ENCODE measurements at places on chromosomes 16 and 17. TPM values are rescaled to one million over a fixed set of nuclear protein-coding genes. Genes with fewer than 3 reads are reported as not detected.

The CCL22 gene
- not detected for total RNA-seq

The NPIPA8 gene
- 10.4 TPM for total RNA-seq

The CNTD1 gene
- total RNA-seq, result not detected

The TP53TG3 gene
- not detected for total RNA-seq

The FZD2 gene
- 0.16 TPM for total RNA-seq

The C17orf50 gene
- not detected for total RNA-seq

The ADAM11 gene
- 0.13 TPM for total RNA-seq

The SLC6A4 gene
- 3.5 TPM for total RNA-seq

The ELMO3 gene
- total RNA-seq, result 1.3 TPM

The ENPP7 gene
- not detected for total RNA-seq

The FAM171A2 gene
- total RNA-seq, result 3.6 TPM

The CYB5B gene
- 95.5 TPM for total RNA-seq

The HSPB9 gene
- total RNA-seq, result not detected

The TOP2A gene
- 74.0 TPM for total RNA-seq

The CACNB1 gene
- total RNA-seq, result 2.3 TPM

The ZNF821 gene
- 3.2 TPM for total RNA-seq

The VMP1 gene
- total RNA-seq, result 87.3 TPM

The STX1B gene
- total RNA-seq, result not detected

The SCRN2 gene
- 33.5 TPM for total RNA-seq

The PIPOX gene
- 2.3 TPM for total RNA-seq

The CHST4 gene
- total RNA-seq, result not detected

The CLEC18A gene
- total RNA-seq, result 0.50 TPM

The NEUROD2 gene
- not detected for total RNA-seq

The CAVIN1 gene
- 719 TPM for total RNA-seq

The SLC7A6OS gene
- total RNA-seq, result 13.6 TPM

The MT1M gene
- total RNA-seq, result 4.2 TPM

The ZNF19 gene
- 2.1 TPM for total RNA-seq

The PPM1E gene
- 0.06 TPM for total RNA-seq

The AOC3 gene
- 0.31 TPM for total RNA-seq

The ORMDL3 gene
- 17.8 TPM for total RNA-seq

The KRTAP4-6 gene
- total RNA-seq, result not detected

The HS3ST3B1 gene
- 0.44 TPM for total RNA-seq

The NPTX1 gene
- 0.16 TPM for total RNA-seq

The TBL3 gene
- total RNA-seq, result 33.7 TPM

The MYLK3 gene
- total RNA-seq, result 0.50 TPM

The CCDC40 gene
- total RNA-seq, result 3.2 TPM

The RPAIN gene
- 47.6 TPM for total RNA-seq

The UBALD2 gene
- total RNA-seq, result 6.8 TPM

The SLFN13 gene
- total RNA-seq, result 6.2 TPM

The MAP2K3 gene
- total RNA-seq, result 25.1 TPM

The FOXL1 gene
- total RNA-seq, result 0.81 TPM

The CRISPLD2 gene
- total RNA-seq, result 0.65 TPM

The ASPHD1 gene
- total RNA-seq, result 0.63 TPM

The GAS7 gene
- total RNA-seq, result 3.7 TPM

The G6PC1 gene
- not detected for total RNA-seq

The KRTAP3-2 gene
- total RNA-seq, result not detected

The SMPD3 gene
- total RNA-seq, result 0.25 TPM

The ZP2 gene
- total RNA-seq, result not detected

The PMFBP1 gene
- not detected for total RNA-seq

The KRT33A gene
- not detected for total RNA-seq

The FAM222B gene
- 13.6 TPM for total RNA-seq

The MILR1 gene
- 3.5 TPM for total RNA-seq

The SLC26A11 gene
- total RNA-seq, result 6.0 TPM

The MSLN gene
- total RNA-seq, result not detected

The CCR7 gene
- 0.16 TPM for total RNA-seq
